ENCODE measurements at places on chromosomes 2 and 18.

- no peak for DNase-seq
Measured at GRCh38 chr2:11028407-11028916, 116.7 kb downstream of the KCNF1 start.

DNA sequence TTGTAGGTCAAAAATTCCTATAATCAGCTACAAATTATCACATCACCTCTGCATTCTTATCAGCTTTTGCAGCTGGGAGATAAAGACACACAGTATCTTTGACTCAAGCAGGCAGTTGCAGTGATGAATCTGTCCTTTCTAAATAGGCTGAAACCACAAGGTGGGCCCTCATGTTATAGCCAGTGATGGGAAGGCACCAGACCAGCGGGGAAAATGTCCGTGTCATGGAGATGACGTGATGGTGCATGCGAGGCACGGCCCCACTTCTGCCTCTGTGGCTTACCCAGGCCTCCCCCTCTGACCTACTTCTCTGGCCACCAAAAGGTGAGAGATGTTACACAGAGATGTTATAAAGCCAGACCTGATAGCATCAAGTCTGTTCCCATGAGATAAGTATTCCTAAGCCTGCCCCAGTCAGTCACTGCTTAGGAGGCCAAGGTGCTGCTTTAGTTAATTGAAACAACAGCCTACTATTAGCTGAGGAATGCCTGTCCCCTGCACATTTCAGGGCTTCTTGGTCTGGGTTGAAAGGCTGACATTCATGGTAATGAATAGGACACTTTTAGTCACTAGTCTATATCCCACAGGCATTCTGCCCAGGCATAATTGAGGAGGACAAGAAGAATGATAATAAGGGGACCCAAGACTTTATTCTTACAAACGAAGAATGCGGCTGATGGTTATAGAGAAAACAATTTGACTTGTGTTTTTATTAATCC is 327.9 kb downstream of the LPIN1 start:
- peak; percentile 91 for DNase-seq

- DNase-seq, result no peak
Measured at GRCh38 chr2:217585362-217585761, 417.4 kb downstream of the TNS1 start.

GRCh38 chr2:224163566-224164307 is 124.7 kb upstream of the SERPINE2 start:
- DNase-seq, result no peak

GRCh38 chr2:128410758-128411215 is 92.1 kb upstream of the HS6ST1 start:
- no peak for DNase-seq

GRCh38 chr2:98730707-98731040 is 258 bp downstream of the MGAT4A start:
- DNase-seq, result peak; percentile 66

DNA sequence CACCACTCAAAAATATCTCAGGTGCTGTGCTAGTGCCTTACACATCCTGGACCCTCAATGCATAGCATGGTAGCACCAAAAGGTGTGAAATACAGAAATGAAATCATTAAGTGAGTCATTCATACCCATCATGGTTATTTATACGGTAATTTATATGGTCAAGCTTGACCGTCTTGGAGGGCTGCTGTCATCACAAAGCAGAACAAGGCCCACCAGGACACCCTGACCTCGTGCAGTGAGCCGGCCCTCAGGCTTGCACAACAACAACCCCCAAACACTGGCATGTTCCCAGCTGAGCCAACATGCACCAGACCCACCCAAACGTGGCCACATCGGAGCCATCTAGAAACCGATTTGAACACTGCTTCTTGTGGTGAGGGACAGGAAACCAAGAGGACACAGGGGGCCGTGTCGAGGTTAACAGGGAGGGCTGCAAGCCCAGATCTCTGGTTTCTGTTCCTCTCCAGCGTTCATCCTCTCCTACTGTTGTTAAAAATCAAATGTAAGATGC is 378.5 kb upstream of the ID2 start:
- DNase-seq, result peak; percentile 98

DNA sequence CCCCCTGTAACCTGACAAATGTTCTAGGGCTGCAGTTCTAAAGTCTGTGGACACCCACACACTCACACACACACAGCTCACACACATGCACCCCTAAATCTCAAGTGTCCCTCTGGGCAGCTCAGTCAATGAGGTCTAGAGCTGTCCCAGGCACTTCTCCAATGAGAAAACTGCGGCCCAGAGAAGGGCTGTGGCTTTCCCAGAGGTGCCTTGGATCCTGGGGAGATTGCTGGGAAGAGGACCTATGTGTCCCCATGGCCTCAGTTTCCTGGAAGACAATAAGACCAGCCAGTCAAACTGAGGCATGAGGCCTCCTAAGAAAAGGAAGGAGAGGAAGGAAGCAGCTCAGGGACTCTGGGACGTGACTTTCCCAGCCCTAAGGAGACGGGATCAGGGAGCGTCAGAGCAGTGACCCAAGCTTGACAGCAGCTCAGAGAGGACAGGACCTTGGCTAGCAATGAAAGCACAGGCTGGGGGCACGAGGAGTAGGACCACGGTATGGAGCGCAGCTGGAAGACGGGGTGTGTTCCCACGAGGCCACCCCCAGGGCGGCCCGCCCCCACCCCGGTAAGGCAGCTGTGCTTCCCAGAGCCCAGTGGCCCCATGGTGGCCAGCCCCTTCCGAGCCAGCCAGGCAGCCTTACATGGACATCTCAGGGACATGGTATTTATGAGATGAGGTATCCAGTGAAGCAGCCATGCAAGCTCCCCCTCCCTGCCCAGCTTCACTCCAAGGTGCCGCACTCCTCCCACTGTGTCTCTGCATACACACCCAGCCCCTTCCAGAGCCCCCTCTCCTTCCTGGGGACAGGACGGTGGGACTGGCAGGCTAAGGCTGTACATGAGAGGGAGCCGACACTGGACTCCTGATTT is 46.0 kb downstream of the TNS1 start:
- no peak for DNase-seq
